Hair follicle dermal papilla cell (primary cell): ENCODE measurements at places on chromosomes 5 and 9. TPM values are rescaled to one million over a fixed set of nuclear protein-coding genes. Genes with fewer than 3 reads are reported as not detected.

Gene NCBP1
- total RNA-seq = 30.2 and 37.6 TPM in 2 replicates

Gene TAF1L
- not detected in 2 replicates for total RNA-seq

Gene TXN
- total RNA-seq = 177 and 267 TPM in 2 replicates

Gene ENHO
- total RNA-seq = not detected in 2 replicates

Gene UIMC1
- 37.5 and 45.9 TPM in 2 replicates for total RNA-seq

Gene SEMA5A
- total RNA-seq = 42.0 and 59.4 TPM in 2 replicates

Gene SELENOP
- 145 and 154 TPM in 2 replicates for total RNA-seq

Gene ADAMTS16
- under 0.01 TPM in 1 of 2 replicates, not detected in the other for total RNA-seq

Gene CTSV
- total RNA-seq = 0.32 TPM in 1 of 2 replicates, not detected in the other

Gene PPP2R2B
- total RNA-seq = under 0.01 TPM in 1 of 2 replicates, not detected in the other

Gene TMEM171
- total RNA-seq = 27.3 and 42.5 TPM in 2 replicates

Gene IL3
- not detected in 2 replicates for total RNA-seq

Gene PCDHGA11
- total RNA-seq = 14.6 and 19.8 TPM in 2 replicates

Gene RASEF
- total RNA-seq = 0.24 and 0.81 TPM in 2 replicates

Gene MCTP1
- total RNA-seq = 2.3 and 3.4 TPM in 2 replicates

Gene ASPN
- 38.5 and 49.8 TPM in 2 replicates for total RNA-seq

Gene C5
- total RNA-seq = 2.4 and 3.7 TPM in 2 replicates

Gene IFNA13
- total RNA-seq = not detected in 2 replicates
